ENCODE measurements at places on chromosomes 4 and X.

DNA sequence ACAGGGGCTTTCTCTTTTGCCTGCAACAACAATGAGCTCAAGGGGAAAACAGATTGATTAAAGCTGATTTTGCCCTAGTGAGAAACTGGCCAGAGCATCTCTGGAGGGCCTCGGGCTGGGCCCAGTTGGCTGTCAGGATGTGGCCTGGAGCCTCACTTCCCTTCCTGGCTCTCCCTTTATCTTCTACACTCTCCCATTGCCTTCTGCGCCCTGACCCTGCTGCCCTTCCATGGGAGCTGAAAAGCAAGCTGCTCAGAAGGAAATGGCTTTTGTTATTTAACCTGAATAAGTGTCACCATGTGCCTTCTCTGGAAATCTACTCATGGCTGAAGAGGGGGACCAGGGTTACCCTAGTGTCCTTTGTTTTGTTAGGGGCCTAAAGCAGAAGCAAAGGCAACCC is 43.8 kb downstream of the NHSL2 start:
- DNase-seq, result no peak

DNA sequence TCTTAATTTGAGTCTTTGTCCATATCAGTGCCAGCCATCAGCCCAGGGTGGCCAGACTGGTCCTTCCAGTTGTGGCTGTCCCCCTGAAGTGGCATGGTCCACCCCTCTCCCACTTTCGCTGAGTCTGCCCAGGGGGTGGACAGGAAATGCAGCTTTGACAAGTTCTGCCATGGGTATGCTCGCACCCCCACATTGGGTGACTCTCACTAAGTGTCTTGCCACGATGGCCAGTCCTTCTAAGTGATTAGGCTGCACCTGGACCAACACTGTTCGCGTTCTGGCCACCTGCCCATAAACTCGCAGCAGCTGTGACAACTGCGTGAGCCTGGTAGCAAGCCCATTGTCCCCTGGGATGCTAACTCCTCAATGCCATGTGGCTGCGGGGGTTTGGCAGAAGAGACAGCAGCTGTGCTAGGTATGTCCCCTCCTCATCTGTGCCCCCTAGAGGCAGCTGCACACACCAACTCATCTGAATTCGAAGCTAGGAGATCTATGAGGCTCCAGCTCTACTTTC is 10.0 kb upstream of the LNX1 start:
- peak; percentile 14 for DNase-seq

GRCh38 chr4:145626623-145626982 is 7.4 kb downstream of the MMAA start:
- peak; percentile 21 for DNase-seq

- no peak for DNase-seq
These were observed 3.1 kb upstream of the CLCN3 start for GRCh38 chr4:169617306-169617705.

DNA sequence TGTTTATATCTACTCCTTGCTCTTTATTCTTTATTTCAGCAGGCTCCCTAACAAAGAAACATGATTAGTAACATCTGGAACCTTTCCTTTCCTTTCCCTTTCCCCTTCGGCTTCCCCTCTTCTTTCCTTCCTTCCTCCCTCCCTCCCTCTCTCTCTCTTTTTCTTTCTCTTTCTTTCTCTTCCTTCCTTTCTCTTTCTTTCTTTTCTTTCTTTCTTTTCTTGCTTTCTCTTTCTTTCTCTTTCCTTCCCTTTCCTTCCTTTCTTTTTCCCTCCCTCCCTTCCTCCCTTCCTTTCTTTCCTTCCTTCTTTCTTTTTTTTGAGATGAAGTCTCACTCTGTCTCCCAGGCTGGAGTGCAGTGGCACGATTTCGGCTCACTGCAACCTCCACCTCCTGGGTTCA is 30.7 kb upstream of the RBMX start:
- no peak for DNase-seq

GRCh38 chr4:105715692-105716278 is 7.2 kb downstream of the GSTCD start:
- DNase-seq, result peak; percentile 38

DNA sequence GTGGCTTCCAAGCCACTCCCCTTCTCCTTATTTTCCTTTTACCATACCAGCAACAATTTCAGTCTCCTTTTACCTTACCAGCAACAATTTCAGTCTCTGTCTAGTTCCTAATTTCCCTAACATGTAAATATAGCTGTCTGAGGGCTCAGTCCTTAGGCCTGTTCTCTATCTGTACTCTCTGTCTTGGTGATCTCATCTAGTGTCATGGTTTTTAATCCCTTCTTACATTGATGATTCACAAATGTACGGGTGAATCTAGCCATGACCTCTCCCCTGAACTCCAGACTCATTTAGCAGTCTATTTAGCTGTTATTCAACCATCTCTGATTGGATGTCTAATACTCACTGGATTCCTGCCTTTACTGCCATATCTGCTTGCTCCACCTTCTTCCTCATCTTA is 7.2 kb downstream of the IL15 start:
- peak; percentile 87 for DNase-seq

GRCh38 chrX:39175418-39176057 is 374.3 kb downstream of the MID1IP1 start:
- DNase-seq, result no peak
